ENCODE measurements at places on chromosomes 4 and X. TPM values are rescaled to one million over a fixed set of nuclear protein-coding genes. Genes with fewer than 3 reads are reported as not detected.

DNA sequence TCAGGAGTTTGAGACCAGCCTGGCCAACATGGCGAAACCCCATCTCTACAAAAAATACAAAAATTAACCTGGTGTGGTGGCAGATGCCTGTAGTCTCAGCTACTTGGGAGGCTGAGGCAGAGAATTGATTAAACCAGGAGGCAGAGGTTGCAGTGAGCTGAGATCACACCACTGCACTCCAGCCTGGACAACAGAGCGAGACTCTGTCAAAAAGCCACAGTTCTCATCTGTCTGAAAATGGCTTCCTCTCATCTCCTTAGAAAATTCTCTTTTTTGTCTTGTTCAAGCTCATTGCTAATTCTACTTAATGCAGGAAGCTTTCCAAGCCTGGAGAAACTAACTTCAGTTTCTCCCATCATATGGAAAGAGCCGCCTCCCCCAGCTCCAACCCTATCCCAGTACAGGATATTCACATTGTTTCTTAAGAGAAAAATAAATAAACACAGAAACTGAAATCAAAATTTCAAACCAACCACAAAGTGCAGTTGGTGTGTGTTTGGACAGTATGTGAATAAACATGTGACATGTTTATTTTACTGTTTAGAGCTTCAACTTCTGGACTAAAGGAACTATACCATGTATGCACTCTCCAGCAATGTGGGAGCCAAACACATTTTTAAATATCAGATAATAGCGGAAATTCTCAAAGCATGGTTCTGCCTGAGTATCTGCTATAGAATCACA, 55.0 kb upstream of the GAB1 start:
- H3K27me3 ChIP-seq: peaks cover 2% of the 10 kb centered on the region
- no peak for DNase-seq
- no peak overlapping the region for H3K27ac ChIP-seq
- H3K4me3 ChIP-seq: no peak overlapping the region
- H3K4me1 ChIP-seq: no peaks in the 10 kb centered on the region

DNA sequence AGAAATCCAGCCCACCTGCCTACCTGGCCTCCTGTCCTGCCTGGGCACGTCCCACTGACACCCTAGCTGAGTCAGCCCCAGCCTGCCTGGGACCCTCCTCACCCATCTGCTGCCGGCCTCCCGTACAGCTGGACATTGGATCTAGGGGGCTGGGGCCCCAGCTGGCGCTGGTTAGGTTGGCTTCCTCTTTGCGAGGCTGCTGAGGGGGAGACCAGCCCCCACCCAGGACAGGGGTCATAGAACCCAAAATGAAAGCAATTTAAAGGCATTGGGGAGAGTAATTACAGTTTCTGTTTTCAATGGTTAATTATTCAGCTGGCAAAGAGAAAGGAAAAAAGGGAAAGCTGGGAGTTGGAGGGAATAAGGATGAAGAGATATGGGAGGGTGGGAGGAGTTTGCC, 15.8 kb downstream of the EFNB1 start:
- H3K36me3 ChIP-seq: no peaks in the 10 kb centered on the region
- no peaks in the 10 kb centered on the region for H3K4me1 ChIP-seq
- DNase-seq: no peak
- no peak overlapping the region for H3K4me3 ChIP-seq
- H3K27ac ChIP-seq: no peak overlapping the region

The GAGE12E gene
- total RNA-seq: not detected

The AWAT2 gene
- not detected for total RNA-seq

- no peak overlapping the region for H3K27ac ChIP-seq
- H3K4me3 ChIP-seq: no peak overlapping the region
- H3K36me3 ChIP-seq: no peaks in the 10 kb centered on the region
Observed at GRCh38 chrX:146934256-146934655, 119.7 kb upstream of the CXorf51A start.

DNA sequence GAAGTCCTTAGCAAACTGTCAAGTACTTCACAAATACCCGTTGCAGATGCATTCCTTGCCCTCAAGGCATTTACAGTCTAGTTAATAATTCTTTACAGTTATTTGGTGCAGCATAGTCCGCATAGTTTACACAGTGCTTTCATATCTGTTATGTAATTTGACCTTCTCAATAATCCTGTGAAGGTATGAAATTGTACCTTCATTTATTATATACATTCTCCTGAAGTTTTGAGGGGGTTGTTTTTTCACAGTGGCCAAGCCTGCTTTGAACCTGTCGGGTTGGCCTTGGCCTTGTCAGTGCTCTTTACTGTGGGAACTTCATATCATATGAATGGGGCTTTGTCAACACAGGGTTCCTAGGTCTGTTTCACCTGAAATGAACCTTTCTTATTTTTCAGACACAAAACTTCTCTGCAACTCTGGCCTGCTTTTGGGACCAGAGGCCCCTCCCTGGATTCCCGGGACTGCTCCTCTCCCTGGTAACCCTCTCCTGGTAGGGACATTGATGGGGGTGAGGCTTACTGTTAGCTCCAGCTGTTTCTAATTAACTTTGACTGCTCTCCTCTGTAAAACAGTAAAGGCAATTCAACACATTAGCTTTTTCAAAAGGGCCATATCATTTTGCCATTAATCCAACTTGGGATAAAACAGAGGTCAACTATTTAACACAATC, 9.1 kb downstream of the IGFBP7 start:
- no peak overlapping the region for H3K27ac ChIP-seq
- no peaks in the 10 kb centered on the region for H3K36me3 ChIP-seq
- no peak overlapping the region for H3K4me3 ChIP-seq
- H3K4me1 ChIP-seq: no peaks in the 10 kb centered on the region
- no peak for DNase-seq

DNA sequence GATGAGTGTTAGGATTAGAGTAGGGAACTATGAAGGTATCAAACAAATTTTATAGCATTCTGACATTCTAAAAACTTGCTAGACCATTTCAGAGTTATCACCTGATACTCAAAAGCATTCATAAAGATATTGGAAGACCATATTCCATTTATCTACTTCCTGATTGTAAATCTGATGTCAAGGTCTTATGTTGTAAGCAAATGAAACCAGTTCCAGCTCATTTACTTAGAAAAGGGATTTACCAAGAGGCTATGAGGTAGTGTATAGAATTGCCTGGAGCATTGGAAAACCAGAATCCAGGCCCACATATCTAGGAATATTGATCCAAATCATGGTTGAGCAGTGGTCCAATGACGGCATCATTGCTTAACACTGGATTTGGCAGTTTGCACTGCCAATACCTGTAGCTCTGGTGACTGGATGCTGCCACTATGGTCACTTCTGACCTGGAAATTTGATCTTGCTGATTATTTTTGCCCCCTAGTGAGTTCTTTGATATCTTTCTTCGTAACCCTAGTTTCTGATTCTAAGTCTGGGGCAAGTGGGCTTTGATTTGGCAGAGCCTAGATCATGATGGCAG, 25.4 kb downstream of the ARFIP1 start:
- DNase-seq: no peak
- H3K36me3 ChIP-seq: peaks cover 11% of the 10 kb centered on the region
- no peak overlapping the region for H3K4me3 ChIP-seq
- H3K27ac ChIP-seq: no peak overlapping the region
- peaks cover 23% of the 10 kb centered on the region for H3K4me1 ChIP-seq
